Esophagus squamous epithelium (tissue), 5 donors: ENCODE measurements at places on chromosomes 6 and 20. TPM values are rescaled to one million over a fixed set of nuclear protein-coding genes. Genes with fewer than 3 reads are reported as not detected.

Gene VGLL2
- total RNA-seq, result not detected

Gene SLC4A11
- total RNA-seq, result 16.3 TPM

Gene ADGRG6
- total RNA-seq, result 22.5 TPM

Gene SLC16A10
- 1.2 TPM for total RNA-seq

Gene SCAND1
- 72.1 TPM for total RNA-seq

Gene ULBP3
- 2.4 TPM for total RNA-seq

Gene GPR6
- not detected for total RNA-seq

Gene POLR3F
- total RNA-seq, result 6.4 TPM

Gene BPIFA1
- total RNA-seq, result not detected

GRCh38 chr20:21739682-21740081 lies 34.2 kb downstream of the PAX1 start:
- H3K4me1 ChIP-seq, result no peaks in the 10 kb centered on the region
- DNase-seq, result no peak
- H3K27me3 ChIP-seq, result no peaks in the 10 kb centered on the region

DNA sequence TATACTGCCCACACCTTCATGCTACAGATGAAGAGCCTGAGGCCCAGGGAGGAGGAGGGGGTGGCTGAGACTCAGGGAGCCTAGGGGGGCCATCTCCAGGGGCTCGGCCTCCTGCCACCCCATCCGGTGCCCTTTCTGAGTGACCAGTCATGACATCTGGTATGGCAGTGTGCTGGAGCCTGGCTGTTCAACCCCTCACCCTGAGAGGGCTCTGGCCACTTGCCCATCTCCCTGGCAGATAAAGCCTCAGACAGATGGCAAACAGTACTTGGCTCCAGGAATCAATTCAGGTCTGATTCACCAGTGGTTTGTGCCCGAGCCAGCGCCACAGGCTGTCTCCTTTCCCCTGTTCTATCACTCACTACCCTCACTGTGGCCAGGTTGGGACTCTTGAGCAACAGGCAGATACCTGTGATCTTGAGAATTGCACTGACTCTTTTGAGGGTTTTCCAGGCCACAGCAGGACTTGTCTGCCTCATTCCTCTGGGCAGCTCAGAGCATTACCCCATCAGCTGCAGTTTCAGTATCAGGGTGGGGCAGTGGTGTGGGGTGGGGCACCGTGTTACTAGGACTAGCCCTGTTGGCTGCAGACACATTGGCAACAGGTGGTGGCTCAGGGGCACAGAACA lies 22.8 kb downstream of the SRSF3 start:
- H3K27me3 ChIP-seq, result no peaks in the 10 kb centered on the region
- peaks cover 19% of the 10 kb centered on the region for H3K36me3 ChIP-seq
- peaks cover 39% of the 10 kb centered on the region for H3K4me1 ChIP-seq

GRCh38 chr20:33444797-33445560 lies 1.4 kb upstream of the SNTA1 start:
- no peaks in the 10 kb centered on the region for H3K4me1 ChIP-seq
- no peak for DNase-seq
- H3K27me3 ChIP-seq, result no peaks in the 10 kb centered on the region
- H3K4me3 ChIP-seq, result no peak overlapping the region
- peak overlapping the region; percentile 63 for H3K27ac ChIP-seq

- H3K27ac ChIP-seq, result no peak overlapping the region
- no peaks in the 10 kb centered on the region for H3K27me3 ChIP-seq
- H3K4me3 ChIP-seq, result no peak overlapping the region
These were observed 464.7 kb upstream of the SLC35B3 start for GRCh38 chr6:8900056-8900455.

GRCh38 chr6:21769968-21770367 lies 176.4 kb downstream of the SOX4 start:
- H3K27ac ChIP-seq, result peak overlapping the region; percentile 60
- H3K4me3 ChIP-seq, result no peak overlapping the region
- no peaks in the 10 kb centered on the region for H3K27me3 ChIP-seq
- no peaks in the 10 kb centered on the region for H3K36me3 ChIP-seq

DNA sequence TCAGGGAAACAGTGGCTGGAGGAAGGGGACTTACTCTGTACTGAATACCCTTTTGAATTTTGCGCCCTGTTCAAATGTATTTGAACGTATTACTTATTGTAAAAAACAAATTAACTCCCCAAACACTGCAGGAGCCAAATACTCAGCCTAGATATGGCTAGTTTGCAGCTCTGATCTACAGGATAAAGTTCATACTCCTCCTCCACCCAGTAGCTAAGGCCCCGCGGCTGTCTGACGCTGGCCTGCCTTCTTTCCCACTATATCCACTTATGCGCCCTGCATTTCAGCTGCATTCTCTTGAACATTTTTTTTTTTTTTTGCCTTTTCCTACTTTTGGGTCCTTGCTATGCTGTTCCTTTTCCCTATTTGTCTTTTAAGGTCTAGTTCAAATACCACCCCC lies 6.5 kb downstream of the GSS start:
- no peak overlapping the region for H3K4me3 ChIP-seq
- peaks cover 14% of the 10 kb centered on the region for H3K4me1 ChIP-seq
- H3K36me3 ChIP-seq, result no peaks in the 10 kb centered on the region
- no peak for DNase-seq
- H3K27ac ChIP-seq, result no peak overlapping the region
- H3K27me3 ChIP-seq, result no peaks in the 10 kb centered on the region

DNA sequence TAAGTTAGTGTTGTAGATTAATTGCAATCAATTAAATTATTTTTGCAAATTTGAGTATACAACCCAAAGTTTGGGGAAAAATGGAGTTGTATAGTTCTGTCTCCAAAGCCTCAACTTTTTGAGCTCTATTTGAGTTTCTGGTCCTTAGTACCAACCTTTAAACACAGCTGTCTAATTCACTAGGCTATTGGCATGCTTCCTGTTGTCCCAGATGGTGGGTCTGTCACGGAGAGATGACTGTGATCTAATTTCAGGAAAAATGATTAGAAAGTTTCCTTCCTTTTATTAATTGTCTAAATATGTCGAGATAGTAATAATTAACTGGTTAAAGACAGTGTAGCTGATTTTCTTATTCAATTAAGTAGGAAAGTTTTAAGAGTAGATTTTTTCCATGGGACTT lies 109.6 kb downstream of the SCAF8 start:
- H3K4me3 ChIP-seq, result no peak overlapping the region
- H3K4me1 ChIP-seq, result peaks cover 8% of the 10 kb centered on the region
- no peaks in the 10 kb centered on the region for H3K36me3 ChIP-seq
- no peak for DNase-seq

- DNase-seq, result no peak
- no peak overlapping the region for H3K27ac ChIP-seq
- no peaks in the 10 kb centered on the region for H3K4me1 ChIP-seq
- H3K4me3 ChIP-seq, result no peak overlapping the region
- no peaks in the 10 kb centered on the region for H3K27me3 ChIP-seq
- H3K36me3 ChIP-seq, result no peaks in the 10 kb centered on the region
These were observed 430.3 kb upstream of the SOX4 start for GRCh38 chr6:21163110-21163837.

GRCh38 chr20:48359692-48360341 lies 468.0 kb downstream of the PREX1 start:
- no peak overlapping the region for H3K4me3 ChIP-seq
- peaks cover 4% of the 10 kb centered on the region for H3K27me3 ChIP-seq
- H3K27ac ChIP-seq, result no peak overlapping the region

DNA sequence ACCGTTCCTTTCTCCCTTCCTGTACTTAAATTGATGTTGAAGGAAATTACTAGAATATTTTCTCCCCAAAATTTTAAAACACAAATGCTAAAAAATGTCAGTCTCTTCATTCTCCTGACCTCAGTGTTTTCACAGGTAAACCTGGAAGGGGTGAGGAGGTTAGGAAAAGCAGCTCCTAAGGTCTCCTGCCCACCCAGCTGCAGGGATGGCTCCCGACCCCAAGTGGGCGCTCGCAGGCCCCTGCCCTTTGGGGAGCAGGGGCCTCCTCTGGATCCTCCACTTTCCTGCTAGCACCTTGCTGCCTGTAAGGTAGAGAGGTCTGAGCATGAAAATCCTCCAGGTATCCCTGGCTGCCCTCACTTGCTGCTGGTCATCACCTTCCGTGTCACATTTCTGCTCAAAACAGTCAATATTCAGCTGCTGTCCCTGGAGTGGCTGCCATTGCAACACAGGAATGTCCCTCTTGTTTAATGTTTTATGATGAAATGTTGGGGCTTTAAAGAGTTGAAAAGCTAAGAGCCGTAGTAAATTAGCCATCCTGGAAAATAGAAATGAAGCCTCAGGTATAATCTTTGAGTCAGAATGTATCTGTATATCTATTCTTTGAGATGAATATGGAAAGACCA lies 10.9 kb upstream of the HSP90AB1 start:
- H3K4me1 ChIP-seq, result peaks cover 6% of the 10 kb centered on the region
- H3K36me3 ChIP-seq, result no peaks in the 10 kb centered on the region
- H3K27ac ChIP-seq, result no peak overlapping the region
- no peaks in the 10 kb centered on the region for H3K27me3 ChIP-seq
- H3K4me3 ChIP-seq, result no peak overlapping the region

GRCh38 chr6:146851837-146852236 lies 253.1 kb downstream of the ADGB start:
- no peaks in the 10 kb centered on the region for H3K27me3 ChIP-seq
- H3K4me1 ChIP-seq, result no peaks in the 10 kb centered on the region
- no peak overlapping the region for H3K27ac ChIP-seq
- no peak overlapping the region for H3K4me3 ChIP-seq
- no peak for DNase-seq

DNA sequence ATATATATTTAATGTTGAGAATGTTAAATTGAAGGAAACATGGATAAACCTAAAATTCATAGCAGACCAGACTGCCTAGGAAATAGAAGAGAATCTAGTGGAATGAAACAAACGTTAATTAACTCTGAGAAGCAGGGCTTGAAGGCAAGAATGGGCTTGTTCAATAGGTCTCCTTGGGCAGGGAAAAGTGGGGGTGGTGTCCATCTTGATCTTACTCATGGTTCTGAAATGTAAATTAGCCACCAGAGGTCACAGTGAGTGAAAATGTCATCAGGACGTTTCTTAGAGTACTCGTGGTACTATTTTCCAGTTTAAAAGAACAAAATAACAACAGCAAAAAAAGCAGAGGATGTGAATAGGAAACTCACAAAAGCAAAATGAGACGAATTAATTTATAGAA lies 66.8 kb upstream of the BTBD3 start:
- H3K4me1 ChIP-seq, result peaks cover 26% of the 10 kb centered on the region
- DNase-seq, result no peak
- H3K27me3 ChIP-seq, result no peaks in the 10 kb centered on the region

DNA sequence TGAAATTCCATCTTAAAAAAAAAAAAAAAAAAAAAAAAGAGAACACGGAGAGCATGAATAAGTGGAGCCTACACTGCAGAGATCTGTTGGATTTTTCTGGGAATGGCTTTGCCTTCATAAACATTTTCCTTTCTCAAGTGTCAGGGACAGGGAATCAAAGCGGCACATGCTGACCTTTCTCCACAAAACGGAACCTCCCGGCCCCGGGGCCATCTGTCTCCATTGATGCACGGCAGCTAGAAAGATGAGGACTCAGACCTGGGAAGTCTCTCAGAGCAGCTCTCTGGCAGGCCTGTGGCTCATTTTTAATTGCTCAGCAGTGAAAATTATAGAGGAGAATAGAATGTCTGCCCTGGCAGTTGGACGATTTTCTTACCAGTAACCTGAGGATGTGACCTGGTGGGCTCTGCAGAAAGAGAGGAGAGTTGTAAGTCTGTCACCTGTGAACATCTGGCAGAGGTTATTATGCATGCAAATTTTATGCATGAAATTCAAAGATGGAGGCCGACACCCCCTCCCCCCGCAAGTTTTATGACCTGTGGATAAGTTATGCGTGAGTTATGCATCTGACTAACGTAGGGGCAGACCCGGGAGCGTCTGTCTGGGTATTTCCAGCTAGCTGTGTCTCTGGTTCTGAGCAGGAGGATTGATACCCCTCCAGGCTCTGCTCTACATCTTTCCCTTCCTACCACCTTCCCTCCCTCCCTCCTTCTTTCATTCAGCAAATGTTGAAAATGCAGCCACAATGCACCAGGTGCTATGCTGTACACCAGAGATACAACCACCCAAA lies 352.5 kb downstream of the CDH26 start:
- no peak for DNase-seq
- H3K36me3 ChIP-seq, result no peaks in the 10 kb centered on the region
- H3K4me3 ChIP-seq, result no peak overlapping the region
- H3K4me1 ChIP-seq, result no peaks in the 10 kb centered on the region
- H3K27me3 ChIP-seq, result no peaks in the 10 kb centered on the region

DNA sequence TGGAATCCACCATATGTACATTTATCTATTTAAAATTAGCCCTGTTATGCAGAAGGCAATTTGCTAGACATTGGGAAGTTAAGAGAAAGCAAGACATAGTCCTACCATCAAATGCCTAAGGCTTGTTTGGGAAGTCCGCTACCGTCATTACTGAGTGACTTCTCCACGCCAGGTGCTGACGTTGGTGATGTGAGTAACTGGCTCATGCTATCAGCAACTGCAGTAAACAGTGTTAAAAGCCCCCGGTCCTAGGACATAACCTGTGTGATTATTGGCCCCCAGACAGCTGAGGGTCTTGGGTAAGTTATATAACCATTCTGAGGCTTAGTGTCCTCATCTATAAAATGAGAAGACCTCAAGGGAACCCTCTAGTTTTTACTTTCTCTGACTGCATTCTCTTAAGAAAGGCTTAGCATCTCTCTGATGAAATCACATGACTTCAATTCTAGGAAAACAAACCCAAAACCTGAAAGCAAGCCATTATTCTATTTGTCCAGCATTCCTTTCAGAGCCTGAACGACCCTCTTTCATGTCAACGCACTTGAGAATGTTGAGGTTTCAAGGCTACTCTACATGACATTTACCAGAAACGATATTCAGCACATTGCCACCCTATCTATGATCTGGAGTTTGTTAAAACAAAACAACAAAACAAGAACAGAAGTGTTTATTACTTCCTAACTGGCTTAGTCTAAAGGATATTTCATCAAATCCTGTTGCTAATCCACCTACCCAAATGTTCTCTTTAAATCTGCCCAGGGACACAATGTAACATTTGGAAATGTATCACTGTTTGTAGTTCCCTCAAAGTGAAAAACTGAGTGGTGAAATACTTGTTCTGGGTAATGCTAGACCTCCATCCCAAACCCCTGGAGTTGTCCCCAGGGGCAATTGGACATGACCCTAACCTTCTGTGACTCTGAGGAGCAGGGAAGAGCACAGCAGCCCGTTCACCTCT lies 133.8 kb downstream of the BTBD3 start:
- no peaks in the 10 kb centered on the region for H3K4me1 ChIP-seq
- DNase-seq, result no peak
- no peak overlapping the region for H3K4me3 ChIP-seq
- no peak overlapping the region for H3K27ac ChIP-seq

GRCh38 chr20:15836634-15837033 lies 736.6 kb downstream of the KIF16B start:
- no peaks in the 10 kb centered on the region for H3K4me1 ChIP-seq
- H3K4me3 ChIP-seq, result no peak overlapping the region

DNA sequence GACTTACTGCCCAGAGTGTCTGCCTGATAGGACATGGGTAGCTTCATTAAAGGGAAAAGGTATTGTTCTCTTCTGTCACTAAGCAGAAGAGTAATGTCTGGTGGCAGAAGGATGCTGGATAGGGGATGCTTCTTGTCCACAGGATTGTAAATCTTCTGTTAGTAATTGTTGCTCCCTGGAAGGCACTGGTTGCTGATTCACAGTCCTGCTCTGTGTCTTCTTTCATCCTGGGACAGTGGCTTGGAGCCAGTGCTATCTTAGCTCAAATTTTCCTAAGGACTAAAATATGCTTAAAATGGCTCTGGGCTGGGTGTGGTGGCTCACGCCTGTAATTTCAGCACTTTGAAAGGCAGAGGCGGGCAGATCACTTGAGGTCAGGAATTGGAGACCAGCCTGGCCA lies 48.0 kb downstream of the SYTL3 start:
- H3K4me3 ChIP-seq, result no peak overlapping the region
- no peak for DNase-seq
- no peaks in the 10 kb centered on the region for H3K27me3 ChIP-seq
- H3K27ac ChIP-seq, result no peak overlapping the region
- no peaks in the 10 kb centered on the region for H3K4me1 ChIP-seq
